ENCODE measurements at places on chromosomes 2 and 18.

DNA sequence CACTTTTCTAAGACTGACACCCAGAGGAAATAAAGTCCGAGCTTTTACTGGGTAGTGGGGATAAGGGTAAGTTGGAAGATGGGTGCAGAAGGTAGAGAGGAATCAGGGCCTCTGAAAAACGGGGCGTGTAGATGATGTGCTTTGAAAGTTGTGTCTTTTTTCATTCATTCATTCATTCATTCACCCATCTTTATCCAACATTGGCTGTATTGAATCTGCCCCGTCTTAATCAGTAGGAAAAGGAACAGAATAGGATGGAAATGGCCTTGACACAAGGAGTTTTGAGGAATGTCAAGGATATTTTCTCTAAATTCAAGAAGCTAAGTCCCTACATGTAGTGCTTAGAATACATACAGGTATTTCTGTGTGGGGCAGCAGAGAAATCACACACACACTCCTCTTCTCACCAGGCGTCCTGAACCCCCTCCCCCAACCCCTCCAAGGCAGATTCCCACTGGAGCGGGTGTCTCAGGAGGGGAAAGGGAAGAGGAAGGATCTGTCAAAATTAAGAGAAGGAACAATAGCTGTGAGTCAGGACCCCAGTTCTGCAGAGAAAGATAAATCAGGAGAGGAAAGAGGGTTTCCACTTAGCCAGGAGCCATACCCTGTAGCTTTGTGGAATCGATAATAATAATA lies 13.9 kb downstream of the DYSF start:
- no peak for DNase-seq

DNA sequence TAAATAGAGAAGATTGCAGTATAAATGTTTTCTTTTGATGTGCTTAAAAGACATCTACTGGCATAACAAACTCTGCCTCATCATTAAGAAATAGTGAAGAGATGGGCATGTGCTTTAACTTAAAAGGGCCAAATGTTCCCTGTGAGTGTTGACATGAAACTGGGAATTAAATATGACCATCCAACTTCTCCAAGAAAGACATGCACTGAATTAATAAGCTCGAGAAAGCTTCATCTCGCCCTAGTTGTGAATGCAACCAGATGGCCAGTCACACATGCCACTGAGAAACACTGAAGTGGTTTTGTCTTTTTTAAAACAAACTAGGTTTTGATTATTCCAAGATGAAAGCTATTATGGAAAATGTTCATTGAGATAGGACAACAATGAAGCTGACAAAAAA lies 479.2 kb downstream of the RIT2 start:
- no peak for DNase-seq

GRCh38 chr2:10842506-10842905 lies 29.9 kb upstream of the PDIA6 start:
- DNase-seq: no peak

DNA sequence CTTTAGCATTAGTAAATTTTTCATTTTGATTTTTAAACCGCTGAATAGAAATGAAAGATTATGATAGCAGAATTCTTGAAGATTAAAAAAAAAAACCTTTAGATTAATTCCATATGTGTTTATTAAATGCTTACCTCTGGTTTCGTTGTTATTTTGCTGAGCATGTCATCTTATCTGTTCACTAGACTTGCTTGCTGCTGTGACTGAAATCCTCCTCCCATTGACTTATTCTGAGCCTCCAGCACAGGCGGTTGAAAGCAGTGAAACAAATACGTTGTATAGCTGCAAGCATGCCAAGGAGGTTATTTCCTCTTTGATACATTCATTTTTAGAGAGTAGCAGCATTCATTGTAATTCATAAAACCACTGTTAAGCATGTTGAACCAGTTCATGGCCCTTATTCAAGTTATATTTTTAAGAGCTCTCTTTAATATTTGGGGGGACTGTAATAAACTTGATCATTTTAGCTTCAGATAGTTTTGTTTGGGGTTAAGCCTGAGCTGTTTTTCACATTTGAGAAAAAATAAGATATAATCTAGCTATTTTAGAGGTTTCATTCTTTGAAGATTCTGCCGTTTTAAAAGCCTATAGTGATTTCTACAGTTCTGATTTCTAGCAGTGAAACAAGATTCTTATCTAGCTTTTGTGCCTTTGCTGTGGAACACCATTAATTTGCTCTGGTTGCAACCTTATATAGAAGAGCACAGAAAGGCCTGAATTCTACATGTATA lies at the start of gene HTR2B:
TSS of gene HTR2B (minus strand) at position 205 of the 731 bp plus-strand sequence. CDS start 1,278 bp downstream, outside the sequence.
- no peak for DNase-seq

DNA sequence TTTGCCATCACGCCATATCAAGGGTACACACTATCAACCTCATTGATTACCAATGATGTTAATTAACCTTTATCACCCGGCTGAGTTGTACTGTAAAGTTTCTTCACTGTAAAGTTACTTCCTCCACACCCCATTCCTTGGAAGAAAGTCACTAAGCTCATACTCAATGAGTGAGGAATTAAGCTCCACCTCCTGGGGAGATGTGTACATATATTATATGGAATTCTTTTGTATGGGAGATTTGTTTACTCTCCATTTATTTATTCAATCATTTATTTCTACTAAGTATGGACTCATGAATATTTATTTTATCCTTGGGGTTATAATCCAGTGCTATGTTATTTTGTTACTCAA lies 56.8 kb downstream of the C2orf74 start:
- DNase-seq: no peak

- no peak for DNase-seq
Observed at GRCh38 chr2:240215676-240216051, 75.2 kb upstream of the OTOS start.

DNA sequence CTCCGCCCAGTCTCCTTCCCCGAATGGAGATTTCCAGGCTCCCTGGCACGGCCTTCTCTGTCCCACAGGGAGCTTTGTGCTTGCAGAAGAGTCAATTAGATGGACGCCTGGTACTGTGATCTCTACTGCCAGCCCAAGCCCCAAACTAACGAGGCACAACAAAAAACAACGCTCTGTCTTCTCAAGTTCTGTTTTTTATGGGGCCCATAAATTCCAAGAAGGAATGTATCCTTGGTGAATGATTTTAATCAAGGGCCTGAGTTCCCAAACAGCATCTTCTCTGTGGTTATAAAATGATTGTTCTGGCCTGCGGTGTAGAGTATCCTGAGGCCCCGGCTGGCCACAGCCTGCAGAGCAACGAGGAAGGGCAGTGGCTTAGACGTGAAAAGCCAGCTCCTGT lies 219.5 kb downstream of the CLIP4 start:
- DNase-seq: no peak

DNA sequence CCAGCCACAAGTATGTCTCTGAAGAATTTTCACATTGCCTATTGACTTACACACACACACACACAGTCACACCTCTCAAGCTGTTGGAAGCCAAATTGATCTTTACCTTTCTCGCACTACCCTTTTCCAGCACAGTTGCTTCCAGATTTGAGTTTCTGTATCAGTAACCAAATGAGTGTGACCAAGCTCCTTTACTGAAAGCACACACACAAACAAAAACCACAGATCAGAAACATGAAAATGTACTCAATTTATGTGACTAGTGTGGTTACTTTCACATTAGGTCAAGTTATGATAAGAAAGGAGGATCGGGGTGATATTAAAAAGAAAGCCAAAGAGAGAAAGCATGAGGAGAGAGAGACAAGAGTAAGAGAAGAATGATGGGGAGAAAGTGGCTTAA lies 993.9 kb upstream of the POU3F3 start:
- no peak for DNase-seq

- no peak for DNase-seq
Observed at GRCh38 chr2:221346411-221346810, 225.7 kb downstream of the EPHA4 start.

DNA sequence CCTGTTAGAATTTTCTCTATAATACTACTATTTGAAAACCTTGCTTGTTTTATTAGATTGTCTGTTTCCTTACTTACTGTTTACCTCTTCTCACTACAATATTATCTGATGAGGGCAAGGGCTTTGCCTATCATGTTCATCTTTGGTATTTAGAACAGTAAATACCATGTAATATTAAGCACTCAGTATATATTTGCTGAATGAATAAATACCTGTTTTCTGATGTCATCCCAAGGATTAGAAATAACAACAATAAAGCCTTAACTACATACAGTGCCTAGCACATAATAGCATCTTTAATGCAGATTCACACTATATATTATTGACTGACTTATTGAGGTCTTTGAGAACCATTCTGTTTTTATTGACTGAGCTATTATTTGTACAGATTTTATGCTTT lies 142.1 kb downstream of the TMEM247 start:
- DNase-seq: no peak

GRCh38 chr18:45222180-45222579 lies 393.1 kb upstream of the SLC14A2 start:
- no peak for DNase-seq

- no peak for DNase-seq
Observed at GRCh38 chr2:189658306-189659212, 2.7 kb upstream of the ASNSD1 start.

DNA sequence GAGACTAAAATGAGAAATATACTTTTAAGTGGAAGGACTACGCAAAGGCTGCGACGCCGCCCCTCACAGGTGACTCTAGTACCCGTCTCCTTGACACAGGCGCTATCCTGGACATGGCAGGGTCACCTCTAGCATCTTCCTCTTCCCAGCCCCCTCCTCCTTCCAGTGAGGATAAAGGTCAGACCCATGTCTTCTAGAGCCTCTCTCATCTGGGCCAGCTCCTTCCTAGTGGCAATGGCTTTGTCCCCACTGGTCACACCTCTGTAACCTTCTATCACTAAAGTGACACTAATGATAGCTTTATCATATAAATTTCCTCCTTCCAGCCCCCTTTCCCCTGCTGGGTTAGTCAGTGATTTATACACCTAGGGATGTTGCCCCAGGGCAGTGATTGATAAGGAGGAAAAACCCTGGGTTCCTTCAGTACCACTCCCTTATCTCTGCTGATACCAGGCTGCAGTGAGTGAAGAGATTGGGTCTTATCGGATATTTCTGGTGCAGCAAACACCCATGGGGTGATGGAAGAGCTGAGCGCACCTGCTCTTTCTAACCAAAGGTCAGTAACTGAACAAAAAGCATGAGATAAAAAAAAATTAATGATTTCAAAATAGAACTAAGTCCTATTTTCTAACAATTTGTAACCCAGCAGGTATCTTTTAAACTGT lies 62.0 kb upstream of the FZD5 start:
- no peak for DNase-seq

GRCh38 chr18:49859725-49860124 lies 46.4 kb upstream of the ACAA2 start:
- DNase-seq: no peak

DNA sequence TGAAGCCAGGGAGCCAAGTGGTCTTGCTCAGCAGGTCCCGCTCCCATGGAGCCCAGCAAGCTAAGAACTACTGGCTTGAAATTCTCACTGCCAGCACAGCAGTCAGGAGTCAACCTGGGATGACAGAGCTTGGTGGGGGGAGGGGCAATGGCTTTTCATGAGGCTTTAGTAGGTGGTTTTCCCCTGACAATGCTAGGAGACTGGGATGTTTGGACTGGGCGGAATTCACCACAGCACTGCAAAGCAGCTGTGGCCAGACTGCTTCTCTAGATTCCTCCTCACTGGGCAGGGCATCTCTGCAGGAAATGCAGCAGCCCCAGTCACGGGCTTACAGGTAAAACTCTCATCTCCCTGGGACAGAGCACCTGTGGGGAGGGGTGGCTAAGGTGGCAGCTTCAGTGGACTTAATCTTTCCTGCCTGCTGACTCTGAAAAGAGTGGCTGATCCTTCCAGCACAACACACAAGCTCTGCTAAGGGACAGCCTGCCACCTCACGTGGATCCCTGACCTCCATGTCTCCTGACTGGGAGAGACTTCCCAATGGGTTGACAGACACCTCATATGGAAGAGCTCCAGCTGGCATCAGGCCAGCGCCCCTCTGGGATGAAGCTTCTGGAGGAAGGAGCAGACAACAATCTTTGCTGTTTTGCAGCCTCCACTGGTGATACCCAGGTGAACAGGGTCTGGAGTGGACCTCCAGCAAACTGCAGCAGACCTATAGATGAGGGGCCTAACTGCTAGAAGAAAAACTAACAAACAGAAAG lies 349.7 kb upstream of the ST6GAL2 start:
- DNase-seq: no peak

GRCh38 chr2:129934044-129934822 lies 45.2 kb upstream of the RAB6C start:
- DNase-seq: no peak

DNA sequence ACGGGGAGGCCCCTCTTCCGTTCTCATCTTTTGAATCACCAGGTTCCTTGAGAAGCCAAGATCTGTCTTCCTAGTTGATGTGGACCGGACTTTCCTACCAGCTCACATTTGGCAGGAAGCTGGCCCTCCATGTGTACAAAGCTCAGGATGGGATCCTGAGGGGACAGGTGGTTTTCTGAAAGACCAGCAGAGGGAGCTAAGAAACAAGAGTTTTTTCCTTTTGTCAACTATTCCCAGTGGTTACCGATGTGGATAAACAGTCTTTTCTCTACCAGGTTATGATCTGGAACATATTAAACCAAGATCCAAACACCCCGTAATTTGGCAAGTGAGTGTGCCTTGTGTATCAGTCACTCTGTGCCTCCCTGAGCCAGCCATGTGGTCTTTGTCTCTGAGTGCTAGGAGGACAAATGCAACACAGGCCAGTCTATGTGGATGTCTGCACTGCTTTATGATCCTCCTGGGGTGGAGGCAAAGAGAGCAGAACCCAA lies 25.1 kb upstream of the ARHGAP25 start:
- DNase-seq: no peak

DNA sequence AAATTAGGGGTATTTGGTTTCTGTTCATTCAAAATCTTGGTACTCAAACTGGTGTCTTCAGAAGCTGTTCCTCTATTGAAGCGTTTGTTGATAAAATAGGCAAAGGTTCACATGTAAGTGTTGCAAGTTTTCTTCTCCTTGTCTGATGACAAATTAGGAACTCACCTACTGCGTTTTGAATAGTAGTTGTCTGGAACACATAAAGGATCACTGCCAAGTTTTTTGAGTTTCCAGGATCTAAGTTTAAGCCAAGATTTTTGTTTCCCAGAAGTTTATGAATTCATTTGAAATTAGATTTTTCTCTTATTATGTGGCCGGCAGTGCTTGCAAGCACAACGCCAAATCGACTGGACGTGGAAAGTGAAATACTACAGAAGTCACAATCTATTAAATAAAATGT lies 85.4 kb downstream of the ARHGEF33 start:
- DNase-seq: no peak

GRCh38 chr2:233469261-233470010 lies 97.1 kb downstream of the USP40 start:
- no peak for DNase-seq

Measured in central memory CD4-positive, alpha-beta T cell (primary cell).